Esophagus mucosa (tissue), 1 donor: ENCODE measurements at places on chromosomes 13 and 19. TPM values are rescaled to one million over a fixed set of nuclear protein-coding genes. Genes with fewer than 3 reads are reported as not detected.

- no peak for ATAC-seq
These were observed 130.8 kb downstream of the DNAJC15 start for GRCh38 chr13:43154156-43154651.

GRCh38 chr19:31164791-31165251, 184.4 kb downstream of the TSHZ3 start:
- ATAC-seq: no peak

DNA sequence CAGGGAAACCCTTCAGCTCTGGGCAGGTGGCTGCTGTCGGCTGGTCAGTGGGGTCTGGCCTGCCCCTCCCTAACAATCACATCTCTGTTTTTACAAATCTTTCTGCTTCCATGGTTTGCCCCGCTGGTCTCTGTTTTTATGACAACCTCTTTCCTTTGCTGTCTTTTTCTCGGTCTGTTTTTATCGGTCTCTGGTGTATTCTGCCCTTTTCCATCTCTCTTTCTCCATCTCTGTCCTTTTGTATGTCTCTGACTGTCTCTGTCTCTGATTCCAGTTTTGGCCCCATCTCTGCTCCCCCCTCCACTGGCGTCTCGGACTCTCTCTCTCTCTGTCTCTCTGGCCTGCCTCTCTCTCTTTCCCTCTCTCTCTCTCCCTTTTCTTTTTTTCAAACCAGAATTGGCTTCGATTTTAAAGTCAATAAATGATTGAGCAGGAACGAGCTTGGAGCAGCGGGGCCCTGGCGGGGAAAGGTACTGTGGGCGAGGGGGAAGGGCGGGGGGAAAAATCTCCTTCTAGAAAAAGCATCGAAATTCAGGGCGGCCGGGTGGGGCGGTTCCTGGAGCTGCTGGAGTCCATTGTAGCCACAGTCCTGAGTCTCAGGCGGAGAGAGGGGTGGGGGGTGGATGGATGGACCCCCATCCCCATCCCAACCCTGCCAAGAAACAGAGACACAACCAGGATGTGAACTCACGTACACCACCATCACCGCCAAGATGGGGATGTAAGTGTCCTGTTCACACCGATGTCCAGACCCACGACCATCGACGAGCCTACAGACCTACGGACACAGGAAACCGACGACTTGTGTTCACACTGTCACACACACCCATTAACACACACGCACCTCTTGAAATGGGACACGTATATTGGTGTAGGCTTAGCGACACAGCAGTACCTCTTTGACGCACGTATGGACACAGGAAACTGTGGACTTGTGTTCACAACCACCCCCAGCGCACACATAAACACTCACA, 3.0 kb downstream of the NFIX start:
- no peak for ATAC-seq

- ATAC-seq: peak; percentile 96
These were observed at the start of gene ELAVL1 for GRCh38 chr19:8005534-8006256. Gene ELAVL1 (minus strand): TSS chr19:8005641. CDS start chr19:7991815, 13,826 bp downstream.

ZNF284 gene
- total RNA-seq: 0.36 TPM

ZNF799 gene
- total RNA-seq: 2.3 TPM

DNA sequence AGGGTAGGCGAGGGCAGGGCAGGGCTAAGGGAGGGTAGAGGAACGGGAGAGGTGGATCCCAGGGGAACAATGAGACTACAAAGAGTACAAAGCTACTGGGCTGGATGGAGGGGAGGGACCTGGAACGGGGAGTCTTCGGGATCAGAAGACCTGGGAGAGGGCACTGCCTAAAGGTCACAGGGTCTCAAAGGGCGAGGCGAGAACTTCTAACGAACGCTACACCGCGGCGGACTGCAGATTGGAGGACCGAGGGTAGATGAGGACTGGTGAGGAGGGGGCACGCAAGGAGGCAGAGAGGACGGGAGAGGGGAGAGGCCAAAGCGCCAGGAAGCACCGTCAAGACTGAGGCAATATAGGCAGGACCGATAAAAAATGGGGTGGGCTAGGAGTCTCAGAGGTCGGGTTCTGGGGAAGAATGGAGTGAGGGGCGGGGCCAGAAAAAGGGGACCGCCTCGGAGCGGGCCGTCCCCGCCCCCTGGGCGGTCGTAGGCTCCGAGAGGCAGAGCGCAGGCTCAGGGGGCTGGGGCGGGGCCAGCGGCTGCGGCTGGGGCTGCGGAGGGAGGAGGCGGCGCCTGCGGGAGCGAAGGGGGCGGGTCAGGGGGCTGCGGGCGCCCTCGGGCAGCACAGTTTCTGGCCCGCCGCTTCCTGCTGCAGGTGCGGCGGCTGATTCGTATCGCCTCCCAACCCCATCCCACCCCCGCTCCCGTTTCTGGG, 1.3 kb upstream of the KCNC3 start:
- ATAC-seq: peak; percentile 15

- peak; percentile 36 for ATAC-seq
These were observed 215.5 kb upstream of the HTR2A start for GRCh38 chr13:47112205-47112902.

- ATAC-seq: no peak
These were observed 12.9 kb downstream of the SAE1 start for GRCh38 chr19:47143322-47144073.

- ATAC-seq: no peak
These were observed 227.2 kb downstream of the FOXO1 start for GRCh38 chr13:40438999-40439797.

- no peak for ATAC-seq
These were observed 51.7 kb downstream of the ZNF91 start for GRCh38 chr19:23343434-23344010.

DNA sequence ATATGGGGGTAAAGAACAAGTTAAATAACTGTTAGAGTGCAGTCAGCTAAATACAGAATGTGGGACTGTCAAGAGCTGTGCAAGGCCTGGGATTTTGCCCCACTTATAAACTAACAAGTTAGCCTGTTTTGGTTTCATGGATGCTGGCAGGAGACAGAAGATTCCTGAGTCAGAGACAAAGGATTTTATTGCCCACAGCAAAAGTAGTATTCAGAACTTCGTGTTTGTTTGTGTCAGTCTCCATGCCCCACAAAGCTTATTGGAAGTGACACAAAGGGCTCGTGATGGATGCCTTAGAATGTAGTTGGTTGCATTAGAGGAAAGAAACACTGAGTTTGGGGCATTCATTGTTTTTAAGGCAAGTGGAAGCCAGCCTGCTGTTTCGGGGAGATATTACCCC, 22.2 kb upstream of the SPRYD7 start:
- no peak for ATAC-seq

GRCh38 chr13:30241532-30241931, 65.8 kb downstream of the KATNAL1 start:
- ATAC-seq: no peak

MAG gene
- not detected for total RNA-seq

GRCh38 chr13:59337070-59337469, 826.7 kb downstream of the DIAPH3 start:
- no peak for ATAC-seq

- ATAC-seq: no peak
These were observed 42.2 kb downstream of the CCNE1 start for GRCh38 chr19:29854033-29854432.
